ENCODE measurements at places on chromosomes 12 and 14. TPM values are rescaled to one million over a fixed set of nuclear protein-coding genes. Genes with fewer than 3 reads are reported as not detected.

DNA sequence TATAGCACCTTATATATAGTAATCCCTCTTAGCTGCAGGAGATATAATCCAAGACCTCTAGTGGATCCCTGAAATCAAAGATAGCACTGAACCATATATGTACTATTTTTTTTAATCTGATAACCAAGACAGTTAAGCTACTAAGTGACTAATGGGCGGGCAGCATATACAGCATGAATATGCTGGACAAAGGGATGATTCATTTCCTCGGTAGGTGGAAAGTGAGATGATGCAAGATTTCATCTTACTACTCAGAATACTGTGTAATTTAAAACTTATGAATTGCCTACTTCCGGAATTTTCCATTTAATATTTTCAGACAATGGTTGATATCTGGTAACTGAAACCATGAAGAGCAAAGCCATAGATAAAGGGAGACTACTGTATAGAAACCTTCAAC lies 36.2 kb downstream of the PRMT8 start:
- no peak for DNase-seq
- no peak overlapping the region for H3K4me3 ChIP-seq
- H3K27ac ChIP-seq: no peak overlapping the region
- no peaks in the 10 kb centered on the region for H3K27me3 ChIP-seq

GRCh38 chr14:100215330-100215885 lies 23.5 kb upstream of the YY1 start:
- no peaks in the 10 kb centered on the region for H3K36me3 ChIP-seq
- no peaks in the 10 kb centered on the region for H3K27me3 ChIP-seq
- H3K4me1 ChIP-seq: peaks cover 9% of the 10 kb centered on the region
- H3K4me3 ChIP-seq: no peak overlapping the region
- DNase-seq: no peak
- H3K27ac ChIP-seq: no peak overlapping the region

GRCh38 chr12:112179341-112179740 lies 54.0 kb downstream of the TRAFD1 start:
- peaks cover 27% of the 10 kb centered on the region for H3K36me3 ChIP-seq
- H3K4me1 ChIP-seq: peaks cover 17% of the 10 kb centered on the region
- H3K27me3 ChIP-seq: no peaks in the 10 kb centered on the region
- no peak overlapping the region for H3K27ac ChIP-seq
- H3K4me3 ChIP-seq: no peak overlapping the region

DNA sequence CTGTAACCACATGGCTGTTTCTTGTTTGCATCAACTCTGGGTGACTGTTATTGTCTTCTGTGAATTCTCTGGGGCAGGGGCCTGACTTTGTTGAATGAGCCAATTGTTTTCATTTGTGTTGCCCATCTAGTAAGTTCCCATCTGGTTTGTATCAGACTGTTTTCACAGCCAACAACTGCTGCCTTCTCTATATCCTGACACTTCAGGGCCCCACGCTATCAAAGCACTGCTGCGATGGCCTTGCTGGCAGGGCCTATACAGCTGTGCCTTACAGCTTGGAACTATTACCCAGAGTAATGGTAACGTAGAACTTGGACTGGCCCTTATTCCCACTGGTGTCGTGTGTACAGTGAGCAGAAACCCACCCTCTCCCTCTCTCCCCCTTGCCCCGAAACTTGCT lies 104.3 kb upstream of the DACT1 start:
- H3K4me3 ChIP-seq: no peak overlapping the region
- no peaks in the 10 kb centered on the region for H3K27me3 ChIP-seq
- DNase-seq: no peak
- H3K36me3 ChIP-seq: no peaks in the 10 kb centered on the region
- H3K27ac ChIP-seq: no peak overlapping the region

DNA sequence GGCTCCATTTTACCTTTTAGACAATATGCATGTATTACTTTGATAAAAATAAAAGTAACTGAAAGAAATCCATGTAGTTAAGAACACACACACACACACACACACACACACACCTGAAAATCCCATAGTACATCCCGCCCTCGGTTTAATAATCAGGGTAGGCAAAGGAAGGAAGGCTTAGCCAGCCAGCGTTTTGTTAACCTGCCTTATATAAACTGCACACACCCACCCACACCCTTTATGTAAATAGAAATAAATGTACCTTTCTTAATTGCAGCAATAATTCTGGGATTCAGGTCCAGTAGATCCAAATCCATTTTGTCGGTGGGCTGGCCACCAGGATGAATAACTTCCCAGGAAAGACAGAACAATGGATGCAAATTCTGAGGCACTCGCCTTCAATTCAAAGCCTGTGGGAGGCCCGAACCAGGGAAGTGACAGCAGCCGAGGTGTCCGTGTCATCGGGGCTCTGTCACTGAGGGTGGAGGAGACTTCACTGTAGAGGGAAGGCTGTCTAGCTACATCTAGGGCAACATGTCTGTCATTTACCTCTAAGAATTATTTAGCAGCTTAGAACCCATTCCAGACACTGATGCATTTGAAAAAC lies 4.4 kb downstream of the XRCC3 start:
- 0 out of 2 replicates have a peak, but pooled peaks cover 4% of the 10 kb centered on the region for H3K4me1 ChIP-seq
- H3K4me3 ChIP-seq: no peak overlapping the region
- peaks cover 25% of the 10 kb centered on the region for H3K36me3 ChIP-seq
- no peak overlapping the region for H3K27ac ChIP-seq
- DNase-seq: no peak

DNA sequence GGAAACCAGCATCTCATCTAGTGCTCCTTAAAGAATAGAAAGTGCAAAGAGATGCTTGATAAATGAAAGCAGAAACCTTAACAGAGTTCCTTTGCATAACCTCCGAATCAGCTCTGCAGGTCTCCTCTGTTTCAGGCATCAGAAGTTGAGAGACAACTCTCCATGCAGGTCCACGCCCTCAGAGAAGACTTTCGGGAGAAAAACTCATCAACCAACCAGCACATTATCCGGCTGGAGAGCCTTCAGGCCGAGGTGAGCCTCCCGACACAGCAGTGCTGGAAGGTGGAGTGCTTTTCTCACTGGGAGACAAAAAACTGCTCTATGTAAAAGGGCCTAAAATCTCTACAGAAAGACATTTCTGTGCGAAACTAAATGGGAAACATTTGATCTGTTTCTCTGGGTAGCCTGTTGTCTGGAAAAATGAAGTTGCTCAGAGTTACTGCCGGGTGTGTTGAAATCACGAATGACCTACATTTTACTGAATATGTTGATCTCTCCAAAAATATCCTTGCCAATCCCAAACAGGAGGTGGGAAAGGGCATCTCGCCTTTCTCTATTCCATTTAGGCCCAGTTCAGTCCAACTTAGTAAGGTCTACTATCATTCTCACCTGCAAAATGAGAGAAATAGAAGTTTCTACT lies 54.9 kb downstream of the RAB35 start:
- no peak overlapping the region for H3K27ac ChIP-seq
- H3K4me1 ChIP-seq: no peaks in the 10 kb centered on the region
- H3K4me3 ChIP-seq: no peak overlapping the region
- no peaks in the 10 kb centered on the region for H3K36me3 ChIP-seq
- no peak for DNase-seq

- H3K27ac ChIP-seq: no peak overlapping the region
- no peaks in the 10 kb centered on the region for H3K27me3 ChIP-seq
- no peak overlapping the region for H3K4me3 ChIP-seq
- no peak for DNase-seq
Observed at GRCh38 chr12:10163084-10163483, 8.8 kb downstream of the OLR1 start.

DNA sequence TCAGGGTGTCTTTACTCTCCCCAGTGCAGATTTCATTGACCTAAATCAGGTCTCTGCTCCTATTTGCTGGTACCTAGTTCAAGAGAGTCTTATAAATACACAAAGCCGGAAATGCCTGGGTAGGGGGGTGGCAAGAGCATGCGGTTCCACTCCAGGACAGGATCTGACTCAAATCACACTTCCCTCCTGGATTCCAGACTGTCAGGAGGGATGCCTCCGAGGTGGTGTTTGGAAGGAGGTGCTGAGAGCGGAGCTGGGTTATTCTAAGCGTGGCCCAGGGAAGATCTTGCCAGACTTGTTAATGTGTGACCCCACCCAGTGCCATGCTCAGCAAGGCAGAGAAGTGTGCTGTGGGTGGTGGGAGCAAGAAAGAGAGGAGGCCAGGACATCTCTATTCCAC lies 49.8 kb downstream of the B4GALNT3 start:
- DNase-seq: no peak
- no peaks in the 10 kb centered on the region for H3K36me3 ChIP-seq
- no peaks in the 10 kb centered on the region for H3K27me3 ChIP-seq
- H3K4me1 ChIP-seq: no peaks in the 10 kb centered on the region

GRCh38 chr12:124921200-124922031 lies 7.0 kb upstream of the UBC start:
- peak overlapping the region; percentile 58 for H3K4me3 ChIP-seq
- H3K27ac ChIP-seq: peak overlapping the region; percentile 100
- DNase-seq: peak; percentile 97
- peaks cover 36% of the 10 kb centered on the region for H3K4me1 ChIP-seq
- H3K27me3 ChIP-seq: no peaks in the 10 kb centered on the region
- no peaks in the 10 kb centered on the region for H3K36me3 ChIP-seq

DNA sequence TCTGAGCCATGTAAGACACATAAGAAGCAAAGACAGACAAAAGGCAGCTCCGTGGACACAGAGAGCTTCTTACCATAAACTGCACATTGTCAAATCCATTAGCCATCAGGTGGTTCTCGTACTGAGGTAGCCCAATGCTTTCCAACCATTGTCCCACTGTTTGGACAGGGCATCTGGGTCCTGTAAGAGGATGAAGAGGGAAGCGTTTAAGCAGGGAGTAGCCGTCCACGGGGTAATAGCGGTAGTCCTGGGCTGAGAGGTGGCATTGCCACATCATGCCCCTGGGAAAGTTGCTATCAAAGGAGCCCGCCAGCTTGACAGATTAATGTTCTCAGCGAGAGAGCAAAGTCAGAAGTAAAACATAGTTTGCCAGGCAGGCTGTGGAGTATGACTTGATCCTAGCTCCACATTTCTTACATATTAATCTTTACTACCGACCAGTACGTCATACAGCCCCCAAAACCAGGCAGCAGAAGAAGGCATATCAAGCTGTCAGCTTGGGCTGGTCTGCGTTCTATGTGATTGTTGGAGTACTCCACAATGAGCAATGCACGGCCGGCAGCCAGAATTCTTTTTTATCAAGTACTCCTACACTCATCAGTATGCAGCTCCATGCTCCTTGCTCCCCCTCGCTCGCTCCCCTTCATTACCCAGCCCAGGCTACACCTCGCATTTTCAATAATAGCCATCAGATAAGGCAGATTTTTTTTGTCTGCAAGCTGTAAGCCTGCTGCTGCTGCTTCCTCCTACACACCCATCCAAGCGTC lies 493.2 kb upstream of the GARIN6 start:
- no peaks in the 10 kb centered on the region for H3K4me1 ChIP-seq
- H3K27ac ChIP-seq: no peak overlapping the region
- no peak overlapping the region for H3K4me3 ChIP-seq
- no peaks in the 10 kb centered on the region for H3K27me3 ChIP-seq
- DNase-seq: no peak

DNA sequence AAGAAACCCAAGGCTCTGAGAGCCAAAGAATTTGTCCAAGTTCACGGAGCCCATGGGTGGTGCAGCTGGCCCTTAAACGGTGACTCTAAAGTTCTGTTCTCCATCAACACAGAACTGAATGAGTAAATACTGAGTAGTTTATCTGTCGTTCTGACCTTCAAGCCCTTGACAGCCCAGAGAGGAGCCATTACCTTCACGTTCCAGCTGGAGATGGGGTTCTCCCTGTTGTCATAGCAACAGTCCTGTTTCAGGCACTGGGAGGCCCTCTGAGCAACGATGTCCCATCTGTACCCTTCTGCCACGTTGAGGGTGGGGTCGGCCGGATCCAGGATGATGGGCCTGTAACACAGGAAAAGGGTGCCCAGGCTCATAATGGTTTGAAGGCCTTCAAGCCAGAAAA lies 7.5 kb upstream of the C12orf43 start:
- H3K27ac ChIP-seq: no peak overlapping the region
- H3K4me3 ChIP-seq: no peak overlapping the region
- H3K27me3 ChIP-seq: no peaks in the 10 kb centered on the region
- no peaks in the 10 kb centered on the region for H3K4me1 ChIP-seq
- DNase-seq: no peak
- no peaks in the 10 kb centered on the region for H3K36me3 ChIP-seq

BTG1 gene
- 194 TPM for total RNA-seq

All from GM12878 (cell line).